H4 (cell line): ENCODE measurements at places on chromosomes 12 and 14.

GRCh38 chr12:120257041-120257821 lies 8.3 kb downstream of the PXN start:
- DNase-seq = peak; percentile 61

GRCh38 chr14:51529736-51530135 lies 122.0 kb upstream of the FRMD6 start:
- DNase-seq = no peak

- peak; percentile 77 for DNase-seq
Observed at GRCh38 chr12:1634590-1635191, 5.7 kb downstream of the WNT5B start.

DNA sequence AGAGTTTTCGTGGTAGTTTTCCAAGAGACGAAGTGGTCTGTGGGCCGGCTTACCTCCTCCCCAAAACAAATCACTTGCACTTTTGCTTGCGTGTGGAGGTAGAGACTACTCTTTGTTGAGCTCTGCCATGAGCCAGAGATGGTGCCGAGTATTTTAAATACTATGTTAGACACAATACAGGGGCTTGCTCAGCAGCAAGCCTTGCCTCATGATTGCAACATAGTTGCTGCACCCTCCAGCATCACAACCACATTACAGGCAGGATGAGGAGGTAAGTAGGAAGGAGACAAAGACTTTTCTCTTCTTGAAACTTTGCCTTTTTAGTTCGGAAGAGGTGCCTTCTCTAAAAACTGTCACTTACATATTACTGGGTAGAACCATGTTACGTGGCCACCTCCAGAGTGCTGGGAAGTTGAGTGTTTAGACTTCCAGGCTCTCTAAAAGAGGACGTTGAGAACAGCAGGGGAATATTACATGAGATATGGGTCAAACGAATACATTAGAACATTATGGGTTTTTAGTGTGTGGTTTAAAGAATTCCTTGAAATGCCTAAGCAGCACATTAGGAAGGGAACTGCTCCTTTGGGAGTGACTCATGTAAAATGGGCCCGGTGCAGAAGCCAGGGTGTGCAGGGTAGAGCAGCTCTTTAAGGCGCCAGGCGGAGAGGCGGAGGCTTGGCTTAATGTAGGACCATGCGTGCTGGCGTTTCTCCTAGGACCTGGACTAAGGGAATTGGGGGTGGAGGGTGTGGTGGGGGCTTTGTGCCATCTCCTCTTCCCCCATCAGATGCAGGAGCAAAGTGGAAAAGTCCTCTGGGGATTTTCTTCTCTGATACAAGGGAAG lies 110.6 kb upstream of the PRMT8 start:
- no peak for DNase-seq

DNA sequence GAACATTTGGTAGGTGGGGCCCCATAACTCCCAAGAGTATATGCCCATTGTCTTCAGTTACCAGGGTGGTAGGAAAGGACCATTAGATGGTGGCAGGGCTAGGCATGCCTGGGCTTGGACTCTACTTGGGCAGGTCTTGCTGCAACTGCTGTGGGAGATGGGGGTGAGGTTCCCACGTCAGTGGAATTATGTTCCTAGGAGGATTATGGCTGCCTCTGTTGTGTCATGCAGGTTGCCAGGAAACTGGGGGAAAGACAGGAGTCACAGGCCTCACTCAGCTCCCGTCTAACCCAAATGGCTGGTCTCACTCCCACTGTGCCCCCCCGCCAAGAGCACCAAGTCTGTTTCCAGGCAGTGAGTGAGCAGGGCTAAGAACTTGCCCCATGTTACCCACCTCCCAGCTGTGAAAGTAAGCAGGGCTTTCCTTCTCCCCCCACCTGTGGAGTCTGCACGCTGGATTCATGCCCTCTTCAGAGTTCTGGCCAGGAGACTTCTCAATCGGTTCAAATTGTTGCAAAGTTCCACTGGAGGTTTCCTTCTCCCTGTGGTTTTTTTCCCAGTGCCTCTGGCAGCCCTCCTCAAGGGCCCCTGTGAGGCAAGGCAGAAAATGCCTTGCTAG lies 337.5 kb downstream of the CCDC91 start:
- DNase-seq = no peak

DNA sequence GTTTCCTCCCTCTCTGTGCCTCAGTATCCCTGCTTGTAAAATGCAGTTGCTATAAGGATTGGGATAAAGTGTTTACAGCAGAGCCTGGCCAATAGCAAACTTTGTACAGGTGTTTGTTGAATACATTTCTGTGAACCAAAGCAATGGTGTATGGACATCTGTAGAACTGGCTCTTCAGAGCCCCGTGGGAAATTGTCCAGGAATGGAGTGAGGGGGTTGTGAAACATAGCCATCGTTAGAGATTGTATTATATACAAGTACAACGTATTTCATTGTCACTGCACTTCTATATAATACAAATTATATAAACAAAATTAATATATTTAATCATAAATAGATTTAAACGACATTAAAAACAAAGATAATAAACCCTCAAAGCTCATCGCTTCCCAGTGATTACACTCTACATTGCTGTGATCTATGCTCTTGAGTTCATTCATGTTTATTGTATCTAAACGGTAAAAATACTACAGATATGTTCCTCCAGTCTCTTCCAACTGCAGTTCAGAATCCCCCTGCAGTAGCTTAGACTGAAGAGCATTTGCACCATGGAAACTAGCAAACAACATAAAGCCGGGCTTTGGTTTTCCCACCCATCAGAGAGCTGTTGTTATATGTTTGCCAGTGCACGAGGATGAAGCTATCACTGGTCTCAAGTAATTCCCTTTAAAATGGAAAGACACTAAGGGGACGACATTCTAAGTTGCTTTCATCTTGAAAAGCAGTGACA lies 216.7 kb downstream of the TMEM132C start:
- no peak for DNase-seq

GRCh38 chr12:59594943-59595500 lies 807 bp upstream of the SLC16A7 start:
- DNase-seq = no peak

- no peak for DNase-seq
Observed at GRCh38 chr14:20428010-20428365, 8.0 kb downstream of the KLHL33 start.

GRCh38 chr12:40668099-40668529 lies 24.1 kb upstream of the CNTN1 start:
- no peak for DNase-seq
